ENCODE measurements at places on chromosomes 4 and X.

- DNase-seq, result no peak
These were observed 270.0 kb upstream of the GNPDA2 start for GRCh38 chr4:44996276-44996845.

GRCh38 chrX:107563824-107564223, 64.5 kb upstream of the PRPS1 start:
- DNase-seq, result no peak

- DNase-seq, result no peak
These were observed 1348.8 kb downstream of the STIM2 start for GRCh38 chr4:28209371-28209924.

DNA sequence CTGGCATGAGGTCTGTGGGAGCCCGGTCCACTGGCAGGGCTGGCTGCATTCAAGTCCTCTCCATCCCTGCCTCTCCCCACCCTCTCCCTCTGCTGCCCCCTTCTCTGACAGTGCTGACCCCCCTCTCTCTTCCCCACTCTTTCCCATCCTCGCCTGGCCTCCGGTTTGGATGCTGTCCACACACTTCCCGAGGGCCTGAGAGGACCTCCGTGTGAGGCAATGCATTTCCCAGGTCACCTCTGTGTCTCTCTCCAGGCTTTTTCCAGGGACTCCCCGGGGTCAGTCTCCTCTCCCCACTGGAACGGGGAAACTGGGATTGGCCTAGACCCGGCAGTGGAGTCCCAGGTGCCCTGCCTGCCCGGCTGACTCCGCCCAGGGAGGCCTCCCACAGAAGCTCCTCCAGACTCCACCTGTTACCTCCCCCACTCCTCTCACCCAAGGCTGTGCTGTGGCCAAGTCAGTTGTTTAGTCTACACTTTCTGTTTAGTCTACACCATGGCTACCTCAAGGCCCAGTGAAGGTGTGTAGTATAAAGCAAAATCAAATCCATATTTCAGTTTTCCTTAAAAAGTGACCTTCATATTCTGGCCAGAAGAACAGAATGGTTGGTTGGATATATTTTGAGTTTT, 146.8 kb downstream of the PTTG2 start:
- no peak for DNase-seq

DNA sequence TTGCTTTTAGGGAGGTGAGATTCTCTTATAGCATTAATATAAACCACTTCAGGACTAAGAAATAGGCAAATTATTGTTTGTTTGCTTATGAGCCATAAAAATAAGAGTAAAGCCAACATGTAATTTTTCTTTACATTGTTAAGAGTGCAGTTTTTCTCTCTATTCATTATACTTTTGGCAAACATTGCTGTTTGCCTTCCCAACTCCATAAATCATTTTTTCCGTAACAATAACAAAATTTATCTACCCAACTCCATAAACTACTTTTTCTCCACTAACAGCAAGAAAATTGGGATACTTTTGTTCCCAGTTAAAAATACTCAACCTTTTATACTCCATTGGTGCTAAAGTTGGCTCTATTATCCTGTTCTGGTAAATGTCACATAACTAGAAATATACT, 229.7 kb upstream of the GPRIN3 start:
- DNase-seq, result no peak

GRCh38 chr4:17510582-17510981, 1.3 kb downstream of the QDPR start:
- no peak for DNase-seq

GRCh38 chr4:152112887-152113286, 352.1 kb upstream of the GATB start:
- DNase-seq, result no peak

DNA sequence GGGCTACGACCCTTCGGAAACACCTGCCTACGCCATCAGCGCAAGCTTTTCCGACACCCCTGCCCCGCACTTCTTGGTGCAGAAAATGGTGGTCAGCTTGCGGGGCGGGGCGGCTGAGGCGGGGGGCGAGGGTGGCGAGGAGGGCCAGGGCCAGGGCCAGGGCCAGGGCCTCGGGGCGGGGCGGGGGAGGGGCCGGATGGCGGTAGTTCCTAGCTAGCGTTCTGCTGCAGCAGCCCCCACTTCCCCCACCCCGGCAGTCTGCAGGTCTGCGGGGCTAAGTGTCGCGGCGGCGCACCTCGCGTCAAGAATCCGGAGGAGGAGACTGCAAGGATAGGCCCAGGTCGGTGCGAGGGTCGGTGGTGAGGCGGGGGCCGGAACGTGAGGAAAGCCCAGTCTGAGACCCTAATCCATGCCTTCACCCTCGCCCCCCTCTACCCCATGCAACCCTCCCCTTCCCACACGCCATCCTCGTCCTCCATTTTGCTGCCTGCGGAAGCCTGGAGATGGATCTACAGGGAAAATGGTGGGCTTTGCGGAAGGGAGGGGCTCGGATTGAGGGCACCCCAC, 600 bp downstream of the BEX4 start:
- DNase-seq, result peak; percentile 53

DNA sequence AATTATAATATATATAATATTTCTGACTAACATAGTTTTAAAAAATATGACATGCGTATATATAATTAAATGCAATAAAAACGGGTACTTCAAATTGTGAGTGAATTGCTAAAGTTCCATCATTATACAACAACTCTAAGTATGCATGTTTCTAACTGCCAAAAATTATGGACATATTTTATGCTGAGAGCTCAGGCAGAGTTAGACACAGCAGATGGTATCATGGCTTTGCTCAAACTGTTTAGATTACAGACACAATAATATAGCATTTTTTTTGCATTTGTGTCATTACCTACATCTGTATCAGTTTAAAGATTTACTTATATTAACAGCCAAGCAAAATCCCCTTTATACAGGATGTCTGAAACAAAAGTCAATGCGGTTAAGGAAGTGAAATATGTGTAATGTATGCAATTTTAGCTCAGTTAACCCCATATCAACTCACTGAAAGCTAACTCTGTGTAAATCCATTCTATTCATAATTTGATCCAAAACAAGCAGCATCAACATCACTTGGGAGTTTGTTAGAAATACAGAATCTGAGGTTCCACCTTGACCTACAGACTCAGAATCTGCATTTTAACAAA, 119.1 kb upstream of the CNKSR2 start:
- no peak for DNase-seq

DNA sequence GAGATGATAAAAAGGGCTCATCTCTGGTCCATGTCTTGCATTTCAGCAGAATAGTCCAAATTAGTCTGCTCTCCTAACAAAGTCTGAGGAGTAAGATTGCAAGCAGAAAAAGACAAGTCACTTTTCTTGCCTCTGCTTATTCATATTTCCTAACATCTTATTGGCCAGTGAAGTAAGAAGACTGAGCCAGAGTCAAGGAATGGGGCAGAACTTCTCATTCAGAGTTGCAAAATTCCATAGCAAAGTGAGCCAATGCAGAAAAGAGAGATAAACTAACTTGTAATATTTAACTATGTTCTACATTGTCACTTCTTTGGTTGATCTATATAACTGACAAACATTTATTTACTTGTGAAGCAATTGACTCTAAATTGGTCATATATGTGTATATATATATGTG, 2304.0 kb downstream of the ARAP2 start:
- DNase-seq, result no peak

DNA sequence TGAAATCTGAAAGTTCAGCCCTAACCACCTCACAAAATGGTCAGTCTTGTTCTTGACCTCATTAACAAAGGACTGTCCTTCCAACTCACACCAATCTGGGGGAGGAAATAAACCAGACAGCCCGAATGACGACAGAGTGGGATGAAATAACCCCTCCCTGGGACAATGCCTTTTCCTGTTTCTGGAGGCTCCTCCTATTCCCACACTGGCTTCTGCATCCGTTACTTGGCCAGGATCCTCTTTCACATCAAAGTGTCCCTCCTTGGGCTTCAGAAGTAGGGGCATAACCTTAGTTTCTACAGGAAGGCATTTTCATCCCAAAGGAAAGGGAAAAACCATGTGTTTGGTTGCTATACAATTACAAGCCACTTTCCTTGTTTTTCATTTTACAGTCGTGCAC, 59.8 kb upstream of the RPL34 start:
- DNase-seq, result no peak

DNA sequence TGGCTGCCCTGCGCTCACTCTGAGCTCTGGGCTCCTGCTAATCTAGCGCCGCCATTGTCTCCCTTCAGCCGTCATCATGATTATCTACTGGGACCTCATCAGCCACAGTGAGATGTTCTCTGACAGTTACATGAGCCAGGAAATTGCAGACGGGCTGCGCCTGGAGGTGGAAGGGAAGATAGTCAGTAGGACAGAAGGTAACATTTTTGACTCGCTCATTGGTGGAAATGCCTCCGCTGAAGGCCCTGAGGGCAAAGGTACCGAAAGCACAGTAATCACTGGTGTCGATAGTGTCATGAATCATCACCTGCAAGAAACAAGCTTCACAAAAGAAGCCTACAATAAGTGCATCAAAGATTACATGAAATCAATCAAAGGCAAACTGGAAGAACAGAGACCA, 21.8 kb upstream of the PIN4 start:
- no peak for DNase-seq

GRCh38 chr4:15864651-15865566, 73.6 kb downstream of the FGFBP1 start:
- DNase-seq, result no peak

DNA sequence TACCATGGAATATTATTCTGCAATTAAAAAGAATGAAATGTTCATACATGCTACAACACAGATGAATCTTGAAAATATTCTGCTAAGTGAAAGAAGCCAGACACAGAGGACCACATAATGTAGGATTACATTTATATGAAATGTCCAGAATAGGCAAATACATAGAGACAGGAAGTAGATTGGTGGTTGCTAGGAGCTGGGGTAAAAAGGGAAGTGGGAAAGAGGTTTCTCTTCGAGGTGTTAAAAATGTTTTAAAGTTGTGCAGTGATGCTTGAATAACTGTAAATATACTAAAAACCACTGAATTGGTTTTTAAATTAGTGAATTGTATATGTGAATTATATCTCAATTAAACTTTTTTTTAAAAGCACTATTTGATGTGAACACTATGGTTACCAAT, 3.6 kb upstream of the NXT2 start:
- DNase-seq, result no peak

DNA sequence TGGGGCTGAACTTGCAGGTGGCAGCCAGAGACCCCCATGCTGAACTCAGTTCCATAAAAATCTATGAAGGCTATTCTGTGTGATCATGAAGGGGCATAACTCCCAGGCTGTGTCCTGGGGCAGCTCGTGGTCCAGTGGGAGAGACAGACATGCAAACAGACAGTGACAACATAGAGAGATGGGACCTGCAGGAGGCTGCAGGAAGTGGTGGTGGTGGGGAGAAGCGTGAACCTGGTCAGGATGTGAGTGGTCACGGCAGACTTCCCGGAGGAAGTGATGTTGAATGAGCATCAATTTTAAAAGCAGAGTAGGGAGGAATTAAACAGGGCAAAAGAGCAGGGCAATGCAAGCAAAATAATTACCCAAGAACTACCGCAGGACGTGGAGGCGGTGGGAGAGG, 23.2 kb upstream of the SORCS2 start:
- DNase-seq, result no peak

- DNase-seq, result no peak
These were observed 55.7 kb upstream of the CCDC160 start for GRCh38 chrX:134181275-134181660.

DNA sequence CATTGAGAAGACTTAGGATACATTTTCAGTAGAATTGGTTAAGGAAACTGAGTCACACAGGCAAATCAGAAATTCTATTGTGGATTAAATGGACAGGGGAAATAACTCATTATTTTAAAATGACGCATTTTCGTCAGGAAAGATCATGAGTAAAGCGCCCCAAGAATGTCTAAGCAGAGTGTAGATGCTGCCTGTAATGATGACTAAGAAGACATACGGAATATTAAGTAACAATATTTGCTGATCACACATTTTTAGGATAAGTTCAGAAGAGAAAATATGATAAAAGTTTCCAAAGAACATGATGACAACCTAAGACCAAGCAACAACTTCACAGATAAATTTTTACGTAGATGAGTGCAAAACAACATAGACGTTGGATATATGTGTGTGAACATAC, 596.3 kb upstream of the TENM3 start:
- no peak for DNase-seq

- DNase-seq, result no peak
These were observed 53.9 kb upstream of the ZNF157 start for GRCh38 chrX:47316276-47317025.

GRCh38 chr4:8177956-8178355, 19.3 kb upstream of the ABLIM2 start:
- DNase-seq, result no peak

DNA sequence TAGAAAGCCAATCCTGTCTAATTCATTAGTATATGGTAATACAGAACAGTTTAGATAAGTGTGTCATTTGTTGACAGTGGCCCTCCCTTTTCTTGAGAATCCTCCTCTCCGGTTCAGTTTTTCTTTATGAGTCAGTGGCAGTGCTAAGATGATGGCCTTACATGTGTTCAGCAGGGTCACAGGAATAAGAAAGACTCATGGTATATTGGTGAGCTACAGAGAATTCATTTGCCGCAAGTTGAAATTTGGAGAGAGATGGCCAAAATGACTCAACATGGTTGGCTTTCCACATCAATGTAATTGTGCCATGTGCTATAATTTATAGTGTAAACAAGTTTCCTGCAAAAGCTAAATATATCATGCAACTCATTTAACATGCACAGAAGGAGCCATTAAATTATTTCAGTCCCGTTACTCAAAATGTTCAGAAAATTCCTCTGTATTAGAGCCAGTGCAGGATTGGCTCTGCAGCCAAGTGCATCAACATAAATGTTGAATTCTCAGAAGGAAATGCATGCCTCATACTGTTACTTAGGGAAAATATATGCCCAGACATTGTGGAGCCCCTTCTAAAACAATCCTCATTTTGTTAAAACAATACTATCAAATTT, 374.3 kb downstream of the AFF2 start:
- DNase-seq, result no peak

DNA sequence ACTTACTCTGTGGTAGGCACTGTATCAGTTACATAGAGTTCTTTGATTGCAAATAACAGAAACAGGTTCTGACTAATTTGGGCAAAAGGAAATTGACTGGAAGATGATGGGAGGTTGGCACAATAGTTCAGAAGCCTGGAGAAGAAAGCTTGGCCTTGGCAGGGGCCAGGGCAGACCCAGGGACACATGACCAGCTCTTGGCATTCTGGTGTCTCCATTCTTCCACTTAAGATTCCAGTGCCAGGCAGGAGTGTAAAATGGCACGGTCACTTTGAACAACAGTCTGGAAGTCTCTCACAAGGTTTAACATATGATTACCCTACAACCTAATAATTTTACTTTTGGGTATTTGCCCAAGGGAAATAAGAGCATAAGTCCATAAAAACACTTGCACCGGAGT, 175.9 kb downstream of the BCOR start:
- DNase-seq, result no peak

GRCh38 chrX:151702741-151703340, 7.6 kb downstream of the PRRG3 start:
- DNase-seq, result no peak
